ENCODE measurements at places on chromosomes 7 and 10. TPM values are rescaled to one million over a fixed set of nuclear protein-coding genes. Genes with fewer than 3 reads are reported as not detected.

The KAZALD1 gene
- 12.0 TPM for total RNA-seq

The COX15 gene
- total RNA-seq = 33.0 TPM

The POT1 gene
- total RNA-seq = 18.1 TPM

The DOCK4 gene
- 63.6 TPM for total RNA-seq

GRCh38 chr10:50533296-50533695 is 90.5 kb downstream of the SGMS1 start:
- H3K27ac ChIP-seq = no peak overlapping the region
- H3K36me3 ChIP-seq = no peaks in the 10 kb centered on the region
- H3K27me3 ChIP-seq = no peaks in the 10 kb centered on the region
- DNase-seq = no peak
- H3K4me1 ChIP-seq = no peaks in the 10 kb centered on the region

DNA sequence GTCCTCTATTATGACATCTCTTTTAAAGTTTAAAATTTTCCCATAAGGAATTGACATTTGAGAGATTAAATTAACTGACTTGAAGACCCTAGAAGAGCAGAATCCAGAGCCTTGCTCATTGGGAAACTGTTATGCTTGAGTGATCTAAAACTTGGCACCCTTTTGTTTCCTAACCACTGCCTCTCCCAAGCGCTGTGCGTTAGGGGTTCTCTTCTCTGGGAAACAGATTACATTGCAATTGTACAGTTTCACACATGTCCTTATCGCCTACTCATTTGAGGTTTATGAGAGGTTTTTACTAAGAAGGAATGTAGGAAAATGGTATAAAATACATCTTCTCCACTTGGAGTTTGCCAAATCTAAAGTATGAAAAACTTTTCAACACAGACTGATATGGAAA is 126.8 kb upstream of the AMPH start:
- H3K4me1 ChIP-seq = no peaks in the 10 kb centered on the region
- DNase-seq = no peak
- no peak overlapping the region for H3K27ac ChIP-seq
- H3K36me3 ChIP-seq = peaks cover 61% of the 10 kb centered on the region
- no peak overlapping the region for H3K4me3 ChIP-seq
- no peaks in the 10 kb centered on the region for H3K27me3 ChIP-seq

GRCh38 chr10:47165168-47165710 is 134.8 kb upstream of the GDF10 start:
- DNase-seq = no peak
- H3K27ac ChIP-seq = peak overlapping the region; percentile 69
- no peaks in the 10 kb centered on the region for H3K27me3 ChIP-seq
- H3K4me3 ChIP-seq = no peak overlapping the region

DNA sequence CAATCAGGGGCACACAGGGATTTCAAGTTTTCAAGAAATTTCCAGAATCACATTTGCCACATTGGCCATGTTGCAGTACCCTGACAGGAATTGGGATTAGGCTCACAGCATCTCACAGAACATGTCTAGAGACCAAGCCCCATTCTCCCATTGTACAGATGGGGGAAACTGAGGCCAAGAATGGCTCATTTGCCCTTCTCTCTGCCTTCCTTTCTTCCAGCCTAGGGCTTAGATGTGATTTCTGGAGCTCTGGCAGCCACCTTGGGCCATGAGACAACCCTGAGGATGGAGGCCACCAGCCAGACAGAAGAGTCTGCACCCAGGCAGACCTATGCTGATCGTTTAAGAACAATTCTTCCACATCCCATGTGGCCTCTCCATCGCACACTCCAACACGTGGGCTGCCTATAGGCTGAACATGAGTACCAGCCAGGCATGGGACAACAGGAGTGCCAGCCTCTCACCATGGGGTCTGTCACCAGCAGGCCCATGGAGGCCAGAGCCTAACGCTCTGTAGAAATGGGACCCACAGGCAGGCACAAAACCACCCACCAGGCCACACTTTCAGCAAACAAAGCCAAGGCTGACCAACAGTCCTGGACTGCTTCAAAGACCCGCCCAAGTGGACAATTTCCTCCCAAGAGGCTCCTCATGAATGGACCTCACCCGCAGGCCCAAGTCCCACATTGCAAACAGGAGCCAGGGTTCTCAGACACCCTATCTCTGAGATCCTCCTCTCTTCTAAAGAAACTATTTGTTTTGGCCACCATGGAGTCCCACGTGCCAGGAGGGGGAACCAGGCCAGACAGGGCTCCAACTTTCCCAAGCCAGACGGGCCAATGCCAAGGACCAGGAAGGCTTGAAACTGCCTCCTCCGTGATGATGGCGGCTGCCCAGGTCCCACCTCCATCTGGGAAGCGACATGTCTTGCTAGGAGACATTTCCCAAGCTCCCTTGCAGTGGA is 20.7 kb downstream of the PDGFA start:
- peaks cover 51% of the 10 kb centered on the region for H3K36me3 ChIP-seq
- DNase-seq = no peak
- H3K27me3 ChIP-seq = no peaks in the 10 kb centered on the region
- no peak overlapping the region for H3K4me3 ChIP-seq
- H3K27ac ChIP-seq = no peak overlapping the region

- no peak for DNase-seq
- no peaks in the 10 kb centered on the region for H3K36me3 ChIP-seq
- no peak overlapping the region for H3K4me3 ChIP-seq
- no peak overlapping the region for H3K27ac ChIP-seq
- H3K4me1 ChIP-seq = no peaks in the 10 kb centered on the region
Measured at GRCh38 chr7:128879939-128880746, 17.5 kb downstream of the ATP6V1F start.

GRCh38 chr7:97757824-97758223 is 25.9 kb downstream of the TAC1 start:
- no peak for DNase-seq
- no peaks in the 10 kb centered on the region for H3K4me1 ChIP-seq
- H3K4me3 ChIP-seq = no peak overlapping the region
- H3K27ac ChIP-seq = no peak overlapping the region
- H3K36me3 ChIP-seq = no peaks in the 10 kb centered on the region
- H3K27me3 ChIP-seq = no peaks in the 10 kb centered on the region

GRCh38 chr10:81889181-81889769 is 14.3 kb downstream of the NRG3 start:
- no peak for DNase-seq
- H3K4me1 ChIP-seq = no peaks in the 10 kb centered on the region
- H3K27ac ChIP-seq = no peak overlapping the region
- H3K27me3 ChIP-seq = no peaks in the 10 kb centered on the region

- no peaks in the 10 kb centered on the region for H3K36me3 ChIP-seq
- H3K4me3 ChIP-seq = no peak overlapping the region
- no peaks in the 10 kb centered on the region for H3K27me3 ChIP-seq
- DNase-seq = no peak
Measured at GRCh38 chr7:131581241-131582051, 25.0 kb upstream of the PODXL start.

GRCh38 chr10:8009031-8009430 is 45.5 kb upstream of the GATA3 start:
- no peak overlapping the region for H3K4me3 ChIP-seq
- H3K4me1 ChIP-seq = no peaks in the 10 kb centered on the region
- no peak for DNase-seq

DNA sequence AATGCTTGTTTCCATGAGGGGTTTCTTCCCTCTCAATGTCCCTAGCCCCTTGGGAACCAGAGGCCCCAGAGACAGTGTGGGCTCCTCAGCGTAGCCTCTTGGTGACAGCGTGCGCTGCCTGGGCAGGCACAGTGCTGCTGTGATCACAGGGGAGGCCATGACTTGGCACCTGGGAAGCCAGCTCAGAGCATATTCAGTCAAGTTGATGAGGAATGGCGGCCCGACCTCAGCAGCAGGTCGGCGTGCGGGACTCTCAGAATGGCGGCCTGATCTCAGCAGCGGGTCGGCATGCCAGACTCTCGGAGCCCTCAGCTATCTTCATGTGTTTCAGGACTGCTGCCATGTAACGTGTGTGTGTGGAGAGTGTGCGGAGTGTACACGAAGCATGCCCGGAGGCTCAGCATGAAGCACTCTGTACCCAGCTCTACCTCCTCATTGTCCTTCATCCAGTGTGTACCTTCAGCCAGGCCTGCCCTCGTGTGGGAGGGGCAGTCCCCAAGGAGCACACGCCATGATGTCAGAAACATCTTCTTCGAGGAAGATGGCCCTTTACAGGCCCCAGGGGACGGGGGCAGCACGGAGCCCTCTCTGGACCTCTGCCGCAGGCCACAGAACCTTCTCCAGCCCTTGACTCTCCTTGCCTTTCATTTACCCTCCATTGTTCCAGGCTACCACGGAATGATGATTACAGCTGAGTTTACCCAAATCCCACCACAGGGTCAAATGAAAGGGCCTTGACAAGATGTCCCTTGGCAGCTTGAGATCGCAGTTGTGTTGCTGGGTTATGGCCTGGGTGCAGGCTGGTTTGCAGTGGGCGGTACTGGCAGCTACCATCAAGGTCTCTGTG is 130.4 kb downstream of the SMURF1 start:
- DNase-seq = no peak
- H3K36me3 ChIP-seq = no peaks in the 10 kb centered on the region
- no peak overlapping the region for H3K27ac ChIP-seq
- no peak overlapping the region for H3K4me3 ChIP-seq
- no peaks in the 10 kb centered on the region for H3K4me1 ChIP-seq

- H3K27me3 ChIP-seq = no peaks in the 10 kb centered on the region
- H3K27ac ChIP-seq = no peak overlapping the region
- H3K4me3 ChIP-seq = no peak overlapping the region
- H3K4me1 ChIP-seq = no peaks in the 10 kb centered on the region
Measured at GRCh38 chr7:2217716-2218443, 14.9 kb downstream of the MAD1L1 start.

DNA sequence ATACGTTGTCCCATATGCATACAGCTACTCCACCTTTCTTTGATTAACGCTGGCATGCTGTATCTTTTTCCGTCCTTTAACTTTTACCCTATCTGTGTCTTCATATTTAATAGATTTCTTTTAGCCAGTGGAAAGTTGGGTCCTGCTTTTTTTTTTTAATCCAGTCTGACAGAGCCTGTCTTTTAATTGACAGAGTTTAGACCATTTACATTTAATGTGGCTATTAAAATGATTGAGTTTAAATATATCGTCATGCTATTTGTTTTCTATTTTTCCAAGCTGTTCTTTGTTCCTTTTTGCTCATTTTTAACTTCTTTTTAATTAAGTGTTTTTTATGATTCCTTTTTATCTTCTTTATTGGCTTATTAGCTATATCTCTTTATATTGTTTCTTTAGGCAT is 217.6 kb upstream of the NEBL start:
- H3K27me3 ChIP-seq = no peaks in the 10 kb centered on the region
- H3K27ac ChIP-seq = no peak overlapping the region
- H3K4me3 ChIP-seq = no peak overlapping the region
- DNase-seq = no peak
- H3K36me3 ChIP-seq = no peaks in the 10 kb centered on the region

DNA sequence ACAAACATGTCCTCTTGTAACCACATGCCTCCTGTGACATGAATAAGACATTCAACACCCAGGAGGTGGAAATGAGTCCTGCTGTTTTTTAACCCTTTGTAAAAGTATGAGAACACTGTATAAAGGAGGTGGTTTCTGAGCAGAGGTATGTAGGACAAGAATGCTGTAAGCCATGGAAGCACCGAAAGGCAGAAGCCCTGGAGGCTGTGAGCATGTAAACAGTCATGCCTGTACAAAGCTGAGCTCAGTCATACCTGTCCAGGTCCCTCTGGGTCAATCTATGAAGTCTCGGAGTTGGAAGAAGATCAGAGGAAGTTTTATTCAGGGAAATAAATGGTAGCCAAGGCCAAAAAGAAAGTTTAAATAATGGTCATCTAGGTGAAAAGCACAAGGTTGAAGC is 34.7 kb upstream of the XPNPEP1 start:
- H3K36me3 ChIP-seq = no peaks in the 10 kb centered on the region
- DNase-seq = no peak
- H3K4me1 ChIP-seq = no peaks in the 10 kb centered on the region
- H3K27me3 ChIP-seq = no peaks in the 10 kb centered on the region

- DNase-seq = no peak
- no peaks in the 10 kb centered on the region for H3K27me3 ChIP-seq
- H3K36me3 ChIP-seq = no peaks in the 10 kb centered on the region
- H3K4me3 ChIP-seq = no peak overlapping the region
Measured at GRCh38 chr10:131723297-131724168, 177.3 kb upstream of the PPP2R2D start.

GRCh38 chr7:42946627-42946950 is 14.4 kb downstream of the MRPL32 start:
- no peak overlapping the region for H3K27ac ChIP-seq
- no peak overlapping the region for H3K4me3 ChIP-seq
- H3K36me3 ChIP-seq = no peaks in the 10 kb centered on the region
- no peaks in the 10 kb centered on the region for H3K27me3 ChIP-seq
- H3K4me1 ChIP-seq = no peaks in the 10 kb centered on the region
